ENCODE measurements at places on chromosomes 6 and 20. TPM values are rescaled to one million over a fixed set of nuclear protein-coding genes. Genes with fewer than 3 reads are reported as not detected.

The XKR7 gene
- not detected for total RNA-seq

The ATP6V1G2 gene
- 5.7 TPM for total RNA-seq

DNA sequence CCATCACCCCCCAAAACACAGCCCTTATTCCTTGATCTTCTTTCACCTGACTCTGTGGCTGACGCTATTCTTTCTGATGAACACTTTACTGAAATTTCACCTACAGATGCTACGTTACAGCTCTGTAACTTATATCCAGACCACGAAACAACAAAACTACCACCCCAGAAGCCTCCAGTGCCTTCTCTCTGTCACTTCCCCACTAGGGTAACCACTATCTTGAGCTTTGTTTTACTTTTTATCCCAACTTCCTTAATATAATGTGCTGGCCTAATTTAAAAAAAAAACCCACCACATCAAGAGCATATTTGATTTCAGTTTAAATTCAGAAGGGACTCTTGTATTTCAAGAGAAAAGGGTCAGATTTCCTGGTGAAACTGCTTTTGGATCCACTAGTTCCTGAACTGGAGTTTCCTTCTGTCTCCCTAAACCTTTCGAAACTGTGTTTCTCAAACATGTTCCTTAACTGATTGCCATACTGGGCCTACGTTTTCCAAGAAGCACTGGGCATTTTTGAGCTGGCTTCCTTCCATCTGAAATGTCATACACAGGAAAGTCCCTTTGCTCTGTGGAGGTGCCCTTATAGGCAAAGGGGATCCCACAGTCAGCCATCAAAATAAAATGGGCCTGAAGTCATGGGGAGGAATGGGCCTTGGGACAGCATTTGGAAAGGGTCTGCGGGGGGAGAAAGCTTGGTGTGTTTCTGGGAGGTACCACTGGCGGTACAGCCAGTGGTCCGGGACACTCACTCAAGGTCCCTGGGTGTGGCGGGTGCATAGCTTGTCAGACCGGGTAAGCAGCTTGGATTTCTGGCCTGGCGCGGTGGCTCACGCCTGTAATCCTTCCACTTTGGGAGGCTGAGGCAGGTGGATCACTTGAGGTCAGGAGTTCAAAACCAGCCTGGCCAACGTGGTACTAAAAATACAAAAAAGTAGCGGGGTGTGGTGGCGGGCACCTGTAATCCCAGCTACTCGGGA lies 25.8 kb upstream of the RTF2 start:
- DNase-seq, result no peak

The TPBG gene
- 0.58 TPM for total RNA-seq

The DEFB112 gene
- not detected for total RNA-seq

All from T-cell (primary cell).